Activated CD4-positive, alpha-beta T cell treated with anti-CD3 and anti-CD28 coated beads, Interleukin-2, Interleukin-6, amounts not matched to agents 100 ng/mL and 50 ng/mL, durations not matched to agents 16 hours and 8 hours (primary cell): ENCODE measurements at places on chromosomes 1 and 21.

- no peak for DNase-seq
These were observed 30.3 kb downstream of the RSPH1 start for GRCh38 chr21:42465803-42466127.

DNA sequence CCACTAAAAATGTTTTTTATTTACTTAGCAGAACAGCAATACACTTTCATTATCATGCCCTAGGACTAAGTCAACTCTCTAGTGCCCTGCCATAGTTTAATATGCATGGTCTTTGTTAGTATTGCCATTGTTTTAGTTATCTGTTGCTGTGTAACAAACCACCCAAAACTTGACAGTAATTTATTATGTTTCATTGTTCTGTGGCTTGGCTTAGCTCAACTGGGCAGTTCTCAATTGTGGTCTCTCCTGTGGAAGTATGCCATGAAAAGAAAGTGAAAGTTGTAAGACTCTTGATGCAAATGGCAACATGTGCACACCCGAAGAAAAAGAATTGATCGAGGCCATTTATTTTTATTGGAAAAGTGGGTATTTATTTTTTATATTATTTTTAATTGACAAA, 206.3 kb upstream of the KCTD3 start:
- no peak for DNase-seq

DNA sequence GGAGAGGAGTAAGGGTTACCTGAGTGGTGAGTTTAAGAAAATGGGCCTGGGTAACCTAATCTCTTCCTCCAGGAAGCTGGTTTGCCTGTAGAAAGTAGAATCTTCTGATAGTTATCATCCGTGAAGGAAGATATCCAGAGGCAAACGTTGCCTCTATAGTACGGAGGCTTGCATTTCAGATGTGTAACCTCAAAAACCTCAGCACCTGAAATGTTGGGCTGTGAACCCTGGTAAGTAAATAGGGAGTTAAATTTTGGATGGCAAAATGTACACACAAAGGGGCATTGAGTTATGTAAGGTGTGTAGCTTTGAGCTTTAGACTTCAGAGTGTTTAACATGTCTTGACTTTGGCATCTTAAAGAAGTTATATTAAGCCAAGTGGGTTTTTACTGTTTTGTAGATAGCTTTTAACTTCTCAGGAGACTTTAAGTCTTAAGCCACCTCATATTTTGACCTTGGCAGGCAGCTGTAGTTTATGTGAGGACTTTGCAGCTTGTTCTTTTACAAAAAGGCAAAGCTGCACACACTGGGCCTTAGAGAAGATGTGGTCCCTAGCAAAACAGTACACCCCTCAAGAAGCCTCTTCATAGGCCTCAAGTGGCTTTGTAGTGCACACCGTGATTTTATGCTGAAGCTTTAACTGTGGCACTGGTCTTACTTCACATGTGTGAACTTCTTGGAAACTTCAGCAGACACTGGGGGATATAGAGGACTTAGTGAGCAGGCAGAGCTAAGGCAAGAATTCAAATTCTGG, 83.4 kb downstream of the SNRPE start:
- DNase-seq = no peak

GRCh38 chr21:44795342-44795741, 6.3 kb downstream of the UBE2G2 start:
- DNase-seq = no peak

GRCh38 chr1:26790551-26790953, 2.8 kb downstream of the PIGV start:
- peak; percentile 87 for DNase-seq

DNA sequence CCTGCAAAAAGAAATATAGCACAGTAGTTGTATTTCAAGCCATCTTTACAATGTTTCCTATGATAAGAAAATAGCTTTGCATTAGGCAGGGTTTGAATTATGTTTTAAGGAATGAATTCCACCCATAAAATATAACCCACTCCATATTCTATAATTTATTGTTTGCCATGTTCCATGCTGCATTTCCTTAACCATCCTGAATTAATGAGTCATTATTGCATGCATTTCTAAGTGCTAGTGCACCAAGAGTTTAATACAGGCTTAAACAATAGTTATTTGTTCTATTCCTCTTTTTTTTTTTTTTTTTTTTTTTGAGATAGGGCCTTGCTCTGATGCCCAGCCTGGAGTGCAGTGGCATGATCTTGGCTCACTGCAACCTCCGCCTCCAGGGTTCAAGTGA, 45.2 kb downstream of the MIGA1 start:
- DNase-seq = no peak

DNA sequence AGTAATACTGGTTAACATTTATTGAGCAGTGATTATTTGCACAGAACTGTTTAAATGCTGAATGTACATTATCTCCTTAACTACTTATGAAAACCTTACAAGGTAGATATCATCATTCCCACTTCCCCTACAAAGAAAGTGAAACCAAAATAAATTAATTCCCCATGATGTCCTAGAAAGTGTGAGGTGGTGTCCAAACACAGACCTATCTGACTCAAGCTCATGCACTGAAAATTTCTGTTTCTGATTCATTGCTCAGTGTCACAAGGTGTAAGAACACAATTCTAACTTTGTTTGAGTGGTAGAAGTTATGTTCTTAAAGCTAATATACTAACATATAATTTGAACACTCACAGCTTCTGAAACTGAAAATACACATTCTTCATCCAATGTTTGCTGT, 178.7 kb downstream of the MRPL39 start:
- peak; percentile 49 for DNase-seq

DNA sequence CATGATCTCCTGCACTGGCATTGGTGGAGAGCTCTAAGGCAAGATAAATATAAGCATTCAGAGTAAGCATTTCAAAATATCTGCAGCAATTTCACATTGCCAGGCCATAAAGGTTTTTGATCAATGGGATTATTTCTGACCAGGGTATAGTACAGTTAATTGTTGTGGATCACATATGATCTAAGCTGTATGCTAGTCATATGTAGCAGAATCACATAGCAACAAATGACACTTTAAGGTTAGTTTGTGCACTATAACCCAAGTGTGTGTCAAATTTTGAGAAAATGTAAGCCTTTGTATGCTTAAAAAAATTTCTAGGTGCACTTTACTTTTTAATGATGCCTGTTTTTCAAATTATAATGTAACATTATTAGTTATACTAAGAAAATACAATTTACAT, 386.0 kb upstream of the ADAMTS5 start:
- DNase-seq = no peak

DNA sequence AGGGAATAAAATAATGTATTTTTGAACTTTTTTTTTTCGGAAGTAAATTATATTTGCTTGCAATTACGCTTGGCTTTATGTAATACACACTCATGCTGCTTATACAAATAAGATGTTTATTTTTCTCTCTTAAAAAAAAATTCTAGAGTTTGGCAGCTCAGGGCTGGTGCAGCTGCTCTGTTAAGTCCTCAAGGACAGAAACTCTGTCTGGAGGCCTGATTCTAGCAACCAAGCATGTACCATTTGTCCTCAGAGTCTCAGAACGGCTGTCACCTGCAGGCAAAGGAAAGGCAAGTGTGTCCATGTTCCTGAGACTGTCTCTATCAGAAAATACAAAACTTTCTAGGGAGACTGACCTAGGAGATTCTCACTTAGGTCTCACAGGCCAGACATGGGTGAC, 23.2 kb upstream of the CLDN17 start:
- no peak for DNase-seq

DNA sequence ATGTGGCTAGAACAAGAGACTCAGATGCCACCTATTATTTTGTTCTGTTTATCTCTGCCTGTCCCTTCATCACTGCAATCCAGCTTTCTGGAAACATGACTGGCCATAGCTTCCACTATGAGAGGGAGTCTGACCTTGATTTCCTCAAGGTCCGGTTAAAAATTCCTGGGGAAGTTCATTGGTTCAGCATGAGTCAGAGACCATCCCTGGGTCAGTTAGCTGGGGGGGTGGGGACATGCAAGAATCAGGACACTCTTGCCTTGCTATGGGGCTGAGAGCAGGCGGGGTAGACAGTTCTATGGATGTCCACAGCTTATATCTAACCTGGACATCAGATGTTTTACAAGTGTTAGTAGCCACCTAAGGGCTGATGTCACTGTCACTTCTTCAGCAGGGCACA, 81.1 kb downstream of the TENT5C start:
- no peak for DNase-seq
